Stimulated activated CD8-positive, alpha-beta memory T cell treated with anti-CD3 and anti-CD28 coated beads, Interleukin-15, amount 100 ng/mL, for 4 hours (primary cell): ENCODE measurements at places on chromosomes 11 and 22.

GRCh38 chr11:59769828-59770227 lies 14.7 kb downstream of the STX3 start:
- no peak for DNase-seq

- DNase-seq: no peak
These were observed 39.8 kb upstream of the MUC5AC start for GRCh38 chr11:1117992-1118391.

GRCh38 chr11:7793233-7793632 lies 3.5 kb downstream of the OR5P2 start:
- DNase-seq: no peak

GRCh38 chr11:27754035-27755017 lies 54.1 kb upstream of the BDNF start:
- DNase-seq: no peak

DNA sequence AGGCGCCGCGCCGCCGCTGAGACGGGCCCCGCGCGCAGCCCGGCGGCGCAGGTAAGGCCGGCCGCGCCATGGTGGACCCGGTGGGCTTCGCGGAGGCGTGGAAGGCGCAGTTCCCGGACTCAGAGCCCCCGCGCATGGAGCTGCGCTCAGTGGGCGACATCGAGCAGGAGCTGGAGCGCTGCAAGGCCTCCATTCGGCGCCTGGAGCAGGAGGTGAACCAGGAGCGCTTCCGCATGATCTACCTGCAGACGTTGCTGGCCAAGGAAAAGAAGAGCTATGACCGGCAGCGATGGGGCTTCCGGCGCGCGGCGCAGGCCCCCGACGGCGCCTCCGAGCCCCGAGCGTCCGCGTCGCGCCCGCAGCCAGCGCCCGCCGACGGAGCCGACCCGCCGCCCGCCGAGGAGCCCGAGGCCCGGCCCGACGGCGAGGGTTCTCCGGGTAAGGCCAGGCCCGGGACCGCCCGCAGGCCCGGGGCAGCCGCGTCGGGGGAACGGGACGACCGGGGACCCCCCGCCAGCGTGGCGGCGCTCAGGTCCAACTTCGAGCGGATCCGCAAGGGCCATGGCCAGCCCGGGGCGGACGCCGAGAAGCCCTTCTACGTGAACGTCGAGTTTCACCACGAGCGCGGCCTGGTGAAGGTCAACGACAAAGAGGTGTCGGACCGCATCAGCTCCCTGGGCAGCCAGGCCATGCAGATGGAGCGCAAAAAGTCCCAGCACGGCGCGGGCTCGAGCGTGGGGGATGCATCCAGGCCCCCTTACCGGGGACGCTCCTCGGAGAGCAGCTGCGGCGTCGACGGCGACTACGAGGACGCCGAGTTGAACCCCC lies 798 bp downstream of the BCR start:
- no peak for DNase-seq

- no peak for DNase-seq
These were observed 69.2 kb upstream of the INCENP start for GRCh38 chr11:62054484-62055121.

DNA sequence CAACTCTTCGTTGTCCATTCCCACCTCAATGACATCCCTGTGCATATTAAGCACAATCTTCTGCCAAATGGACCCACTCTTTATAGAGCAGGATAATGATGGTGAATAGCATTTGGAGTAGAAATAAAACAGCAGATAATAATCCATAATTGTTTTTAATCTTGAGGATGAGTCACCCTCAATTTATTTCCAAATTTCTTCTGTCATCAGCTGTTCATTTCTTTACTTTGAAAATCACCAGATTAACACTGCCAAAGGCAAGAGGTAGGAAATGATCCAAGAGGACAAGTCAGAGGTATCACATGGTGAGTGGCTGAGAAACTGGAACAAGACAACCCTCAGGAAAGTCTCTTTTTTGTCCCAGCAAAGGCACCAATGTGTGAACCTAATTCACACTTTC lies 7.3 kb upstream of the AMBRA1 start:
- no peak for DNase-seq

- no peak for DNase-seq
These were observed 1.2 kb downstream of the CNIH2 start for GRCh38 chr11:66279092-66279734.

DNA sequence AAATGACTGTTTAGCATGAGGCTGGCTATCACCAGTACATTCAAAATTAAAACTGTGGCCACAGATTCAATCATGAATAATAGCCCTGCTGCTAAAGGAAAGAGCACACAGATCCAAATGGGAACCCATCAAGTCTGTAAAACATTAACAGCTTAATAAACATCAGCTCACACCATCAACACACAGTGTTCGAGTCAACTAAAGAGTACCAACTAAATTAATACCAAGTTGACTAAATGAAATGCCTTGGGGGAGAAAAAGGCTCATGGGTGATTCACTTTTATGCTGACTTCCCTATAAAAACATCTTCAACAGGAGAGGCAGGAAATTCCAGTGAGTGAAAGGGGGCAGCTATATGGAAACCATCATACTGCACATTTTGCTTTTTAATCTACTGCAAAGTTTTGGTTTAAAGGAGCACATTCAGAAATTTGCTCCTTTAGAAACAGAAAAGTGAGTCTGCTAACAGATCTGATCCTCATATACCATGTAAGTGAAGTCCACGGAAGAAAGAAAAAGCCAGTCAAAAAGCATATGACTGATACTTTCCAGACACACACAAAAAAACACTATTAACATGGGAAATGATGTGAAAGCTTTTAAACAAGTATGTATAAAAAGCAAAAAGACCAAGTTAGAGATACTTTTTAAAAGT lies 16.3 kb downstream of the LGR4 start:
- DNase-seq: no peak

DNA sequence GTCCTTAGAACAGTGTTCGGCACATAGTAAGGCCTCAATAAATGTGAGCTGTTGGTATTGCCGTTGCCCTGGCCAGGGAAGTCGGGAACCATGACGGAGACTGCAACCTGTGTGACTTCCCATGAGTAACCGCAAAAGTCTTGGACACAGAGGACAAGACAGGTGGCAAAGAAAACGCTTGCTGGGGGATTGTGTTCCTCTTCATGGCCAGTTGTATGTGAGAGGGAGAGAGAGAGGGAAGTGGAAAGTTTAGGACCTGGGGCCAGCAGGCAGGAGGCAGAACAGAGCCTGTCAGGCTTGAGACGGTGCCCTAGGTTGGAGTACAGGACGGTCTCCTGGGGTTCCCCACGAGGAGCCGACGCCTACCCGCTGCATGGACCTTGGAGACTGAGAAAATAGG lies 90.2 kb downstream of the CEP164 start:
- DNase-seq: no peak

DNA sequence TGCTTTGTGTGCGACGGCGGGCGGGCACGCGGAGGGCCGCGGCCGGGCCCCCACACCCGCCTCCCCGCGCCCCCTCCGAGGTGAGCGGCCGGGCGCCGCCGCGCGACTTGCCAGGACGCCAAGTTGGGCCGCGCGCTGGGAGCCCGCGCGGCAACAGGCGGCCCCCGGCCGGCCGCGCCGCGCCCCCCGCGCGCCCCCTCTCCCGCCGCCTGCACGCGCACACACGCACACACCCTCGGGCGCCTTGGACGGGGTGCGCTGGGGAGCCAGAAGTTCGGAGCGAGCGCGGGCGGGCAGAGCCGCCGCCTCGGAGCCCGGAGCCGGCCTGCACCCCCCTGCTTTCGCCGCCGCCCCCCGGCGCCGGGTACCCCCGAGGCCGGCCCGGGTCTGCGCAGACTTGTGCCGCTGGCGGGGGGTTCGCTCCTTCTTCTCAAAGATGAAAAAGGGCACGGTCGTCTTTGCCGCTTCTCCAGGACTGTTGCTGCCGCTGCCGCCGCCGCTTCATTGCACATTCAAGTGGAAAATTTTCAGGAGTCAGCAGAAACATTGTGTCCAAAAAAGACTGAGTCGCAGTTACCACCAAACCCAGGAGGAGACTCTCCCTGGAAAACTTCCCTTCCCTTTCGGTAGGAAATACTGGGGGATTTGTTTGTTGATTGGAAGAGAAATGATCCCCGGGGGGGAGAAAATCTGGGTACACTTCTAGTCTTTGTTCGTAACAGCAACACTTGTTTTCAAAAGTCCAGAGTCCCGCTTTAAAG lies 895 bp downstream of the TEAD1 start:
- DNase-seq: no peak

DNA sequence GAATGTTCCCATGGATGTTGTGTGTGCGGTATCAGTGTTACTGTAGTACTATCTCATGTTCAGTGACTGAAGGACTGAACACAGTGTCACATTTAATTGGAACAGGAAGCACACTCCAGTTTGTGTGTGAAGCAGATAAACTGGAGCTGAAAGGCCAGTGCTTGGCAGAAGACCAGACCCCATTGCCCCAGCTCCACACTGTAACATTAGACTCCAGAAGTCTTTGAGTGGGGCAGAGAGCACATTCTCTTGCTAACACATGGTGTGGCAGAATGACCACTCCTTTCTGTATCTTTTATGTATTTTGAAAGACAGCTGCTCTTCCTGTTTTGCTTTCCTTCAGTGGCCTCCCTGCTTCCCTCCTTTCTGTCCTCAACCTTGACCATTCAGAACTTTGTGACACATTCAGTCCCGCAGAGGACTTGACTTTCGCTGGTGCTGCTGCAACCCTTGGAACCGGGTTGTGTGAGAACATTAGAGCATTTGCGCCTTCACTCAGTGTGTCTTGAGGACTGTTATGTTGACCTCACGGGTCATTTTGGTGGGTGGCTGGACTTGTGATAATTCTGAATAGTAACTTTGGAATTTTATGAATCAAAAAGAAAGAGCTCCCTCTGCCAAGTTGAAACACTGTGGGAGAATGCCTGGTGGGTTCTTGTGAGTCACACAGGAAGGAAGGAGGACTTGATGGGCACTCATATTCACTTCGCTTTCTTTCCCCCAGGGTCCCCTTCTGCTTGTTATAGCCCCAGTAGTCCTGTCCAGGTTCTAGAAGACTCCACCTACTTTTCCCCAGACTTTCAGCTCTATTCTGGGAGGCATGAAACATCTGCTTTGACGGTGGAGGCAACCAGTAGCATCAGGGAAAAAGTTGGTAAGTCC lies 26.4 kb downstream of the AMOTL1 start:
- DNase-seq: no peak

- DNase-seq: no peak
These were observed 267.0 kb upstream of the NCAM1 start for GRCh38 chr11:112694245-112694644.

- no peak for DNase-seq
These were observed 2.4 kb downstream of the JAM3 start for GRCh38 chr11:134071306-134071705.

DNA sequence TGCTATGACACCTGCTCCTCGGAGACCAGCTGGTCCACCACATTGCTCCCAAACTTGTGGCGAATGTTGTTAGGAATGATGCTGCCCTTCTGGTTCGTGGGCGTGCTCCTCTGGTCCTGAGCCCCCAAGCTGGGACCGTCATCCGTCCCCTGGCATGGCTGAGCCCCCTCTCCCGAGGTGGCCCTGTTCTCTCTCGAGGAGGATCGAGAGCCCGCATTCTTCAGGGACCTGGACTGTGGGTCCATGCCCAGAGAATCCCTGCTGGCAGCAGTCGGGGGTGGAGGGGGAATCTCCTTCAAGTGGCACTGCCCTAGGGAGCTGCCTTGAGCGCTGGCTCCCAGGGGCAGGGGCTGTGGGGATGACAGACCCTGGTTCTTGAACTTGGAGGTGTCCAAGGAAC lies 17.4 kb downstream of the TST start:
- no peak for DNase-seq

GRCh38 chr11:45657496-45658260 lies 7.7 kb downstream of the CHST1 start:
- no peak for DNase-seq

DNA sequence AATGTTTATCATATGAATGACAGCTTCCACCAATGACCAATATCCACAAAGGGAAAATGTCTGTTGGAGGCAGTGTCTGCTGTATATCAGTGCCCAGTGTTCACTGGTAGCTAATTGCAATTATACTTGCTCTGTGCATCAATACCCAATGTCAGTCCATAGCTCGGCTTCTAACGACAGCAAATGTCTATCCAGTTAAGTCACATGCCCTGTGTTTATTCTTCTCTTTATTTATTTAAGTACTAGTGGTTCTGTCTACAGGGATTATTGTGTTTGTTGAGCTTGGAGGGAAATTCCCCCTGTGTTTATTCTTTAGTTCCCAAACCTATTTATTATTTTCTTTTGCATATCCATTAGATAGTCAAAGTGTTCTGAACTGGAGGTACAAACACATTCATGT lies 18.6 kb downstream of the TSKU start:
- DNase-seq: no peak

- no peak for DNase-seq
These were observed 446.3 kb downstream of the SOX6 start for GRCh38 chr11:15909937-15910598.

GRCh38 chr11:118703563-118704106 lies 24.2 kb upstream of the TREH start:
- DNase-seq: no peak

DNA sequence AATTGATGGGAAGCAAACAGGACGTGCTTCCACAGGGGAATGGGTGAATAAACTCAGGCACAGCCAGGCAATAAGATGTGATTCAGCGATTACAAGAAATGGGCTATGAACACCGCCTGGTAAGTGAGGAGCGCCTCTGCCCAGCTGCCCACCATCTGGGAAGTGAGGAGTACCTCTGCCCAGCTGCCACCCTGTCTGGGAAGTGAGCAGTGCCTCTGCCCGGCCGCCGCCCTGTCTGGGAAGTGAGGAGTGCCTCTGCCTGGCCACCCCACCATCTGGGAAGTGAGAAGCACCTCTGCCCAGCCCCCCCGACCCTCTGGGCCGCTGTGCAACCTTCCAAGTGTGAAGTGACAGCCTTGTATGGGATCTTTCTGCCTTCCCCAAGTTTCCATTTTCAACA lies 73.2 kb upstream of the PRR5 start:
- DNase-seq: no peak

- no peak for DNase-seq
These were observed 3.3 kb upstream of the ABCG4 start for GRCh38 chr11:119145551-119145950.

DNA sequence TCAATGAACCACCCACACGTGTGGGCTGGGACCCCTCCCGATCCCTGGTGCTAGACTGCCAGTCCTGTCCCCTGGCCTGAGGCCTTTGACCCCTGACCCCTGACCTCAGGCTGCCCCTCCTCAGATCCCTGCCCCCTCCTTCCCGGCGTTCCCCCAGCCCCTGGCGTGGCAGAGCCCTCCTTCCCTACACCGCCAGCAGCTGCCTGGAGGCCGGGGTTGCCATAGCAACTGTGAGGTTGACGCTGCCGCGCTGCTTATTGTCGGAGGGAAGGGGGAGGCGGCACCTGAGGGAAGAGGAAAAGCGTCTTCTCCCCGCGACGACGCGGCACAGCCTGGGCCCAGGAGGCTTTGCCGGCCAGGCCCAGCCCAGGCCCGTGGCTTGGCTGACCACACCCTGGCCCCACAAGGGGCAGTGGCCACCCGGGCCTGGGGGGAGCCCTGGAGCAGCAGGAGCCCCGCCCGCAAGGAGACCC lies 32.6 kb downstream of the SHANK3 start:
- no peak for DNase-seq

GRCh38 chr11:106552694-106553203 lies 465.5 kb downstream of the GUCY1A2 start:
- no peak for DNase-seq

DNA sequence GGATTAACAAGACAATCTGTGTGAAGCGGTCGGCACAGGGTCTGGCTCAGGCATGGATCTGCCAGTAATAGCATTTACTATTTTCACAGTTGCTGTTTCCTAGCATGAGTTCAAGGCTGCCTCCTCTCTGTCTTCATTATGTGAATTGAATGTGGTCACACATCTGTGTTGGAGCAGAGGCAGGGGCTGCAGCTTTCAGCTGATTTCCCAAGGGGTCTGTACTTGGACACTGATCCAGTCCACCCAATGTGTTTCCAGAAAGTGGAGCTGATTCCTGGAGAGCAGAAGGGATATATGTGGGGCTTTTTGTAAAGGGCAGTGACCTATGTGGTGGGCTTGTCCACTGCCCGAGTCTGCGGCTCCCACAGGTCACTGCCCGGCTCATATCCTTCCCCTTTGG lies 3.5 kb upstream of the CELSR1 start:
- no peak for DNase-seq
